AG20443 (cell line): ENCODE measurements at places on chromosomes 13 and 19.

DNA sequence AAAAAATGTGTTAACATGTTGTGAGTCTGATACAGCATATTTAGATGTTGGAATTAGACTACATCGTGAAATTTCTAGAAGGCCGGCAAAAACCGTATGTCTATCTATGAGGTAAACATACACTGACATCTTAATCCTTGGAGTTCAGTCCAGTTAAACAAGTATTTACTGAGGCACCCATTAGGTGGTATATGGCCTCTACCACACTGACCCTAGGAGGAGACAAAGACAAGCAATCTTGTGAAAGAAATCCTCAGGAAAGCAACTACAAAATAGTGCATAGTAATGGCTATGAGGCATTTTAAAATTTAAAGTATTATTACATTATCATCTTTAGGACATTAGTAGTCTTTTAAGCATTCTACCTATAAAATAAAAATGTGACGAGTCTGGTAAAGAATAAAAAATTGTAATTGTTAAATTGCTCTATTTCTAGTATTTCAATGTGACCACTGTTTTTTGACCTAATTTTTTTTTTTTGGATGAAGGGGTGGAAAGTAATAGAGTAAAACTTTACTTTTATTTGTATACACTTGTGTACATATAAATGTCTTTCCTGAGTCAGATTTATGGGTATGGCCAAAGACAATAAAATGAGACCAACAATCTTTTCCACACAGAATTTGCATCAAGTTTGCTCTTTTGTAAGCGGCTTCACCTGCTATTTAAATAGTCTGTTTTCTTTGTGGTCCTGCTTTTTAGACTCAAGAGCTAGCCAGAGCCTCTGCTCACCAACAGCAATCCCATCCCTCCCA is 50.5 kb downstream of the KATNAL1 start:
- DNase-seq = peak; percentile 9

DNA sequence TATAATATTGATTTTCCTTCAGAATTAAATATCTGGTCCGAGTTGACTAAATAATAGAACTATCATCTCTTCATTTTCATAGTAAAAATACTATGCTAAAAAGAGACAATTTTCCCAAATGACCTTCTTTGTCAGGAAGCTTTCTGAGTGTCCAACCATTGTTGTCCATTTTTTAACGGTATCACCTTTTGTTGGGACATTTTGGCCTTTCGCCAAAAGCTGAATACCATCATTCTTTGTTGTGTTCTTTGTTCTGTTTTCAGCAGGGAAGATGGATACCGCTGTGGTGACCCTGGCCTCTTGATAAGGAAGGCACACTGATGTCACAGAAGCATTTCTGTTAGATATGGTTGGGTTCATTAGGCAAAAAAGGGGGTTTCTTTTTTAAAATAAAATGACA is 654.4 kb upstream of the GPC6 start:
- DNase-seq = no peak

- no peak for DNase-seq
Observed at GRCh38 chr13:87678372-87678752, 7.2 kb downstream of the SLITRK5 start.

DNA sequence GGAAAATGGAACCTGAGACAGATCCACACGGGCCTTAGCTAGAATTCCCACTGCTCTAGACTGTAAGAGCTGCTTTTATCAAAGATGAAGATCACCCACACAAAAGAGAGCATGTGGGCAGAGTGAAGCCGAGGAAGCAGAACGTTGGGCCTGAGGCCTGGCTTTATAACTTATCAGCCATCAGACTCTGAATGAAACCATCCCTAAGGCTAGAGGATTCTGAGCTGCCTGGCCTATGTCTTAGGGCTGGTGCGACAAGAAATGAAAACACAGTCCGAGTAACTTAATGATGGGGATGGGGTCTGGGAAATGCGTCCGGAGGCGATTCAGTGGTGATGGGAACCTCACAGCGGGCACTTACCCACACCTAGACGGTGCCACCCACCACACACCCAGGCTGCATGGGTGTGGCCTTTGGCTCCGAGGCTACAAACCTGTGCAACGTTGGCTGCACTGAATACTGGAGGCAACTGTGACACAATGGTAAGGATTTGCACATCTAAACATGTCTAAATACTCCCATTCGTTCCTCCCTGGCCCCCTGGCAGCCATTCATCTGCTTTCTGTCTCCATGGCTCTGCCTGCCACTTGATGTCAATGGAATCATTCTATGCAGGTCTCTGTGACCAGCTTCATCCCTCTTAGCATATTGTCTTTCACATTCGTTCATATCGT is 62.0 kb downstream of the SLC15A1 start:
- DNase-seq = no peak

GRCh38 chr13:105442949-105443699 is 1092.3 kb downstream of the EFNB2 start:
- peak; percentile 76 for DNase-seq

DNA sequence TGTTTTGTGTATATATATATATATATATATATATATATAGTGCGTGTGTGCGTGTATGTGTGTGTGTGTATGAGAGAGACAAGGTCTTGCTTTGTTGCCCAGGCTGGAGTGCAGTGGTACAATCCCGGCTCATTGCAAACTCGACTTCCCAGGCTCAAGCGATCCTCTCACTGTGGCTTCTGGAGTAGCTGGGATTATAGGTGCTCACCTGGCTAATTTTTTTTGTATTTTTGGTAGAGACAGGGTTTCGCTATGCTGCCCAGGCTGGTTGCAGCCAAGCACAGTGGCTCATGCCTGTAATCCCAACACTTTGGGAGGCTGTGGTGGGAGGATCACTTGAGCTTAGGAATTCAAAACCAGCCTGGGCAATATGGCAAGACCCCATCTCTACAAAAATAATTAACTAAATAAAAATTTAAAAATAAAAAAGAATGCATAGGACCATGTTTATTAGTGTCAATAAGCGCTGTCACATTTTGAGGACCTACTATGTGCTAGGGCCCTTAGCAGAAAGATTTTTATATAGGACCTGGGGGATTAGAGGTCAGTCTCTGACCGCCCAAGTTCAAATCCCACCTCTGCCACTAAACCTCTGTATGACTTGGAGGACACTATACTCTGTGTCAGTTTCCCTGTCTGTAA is 1.8 kb downstream of the PVR start:
- DNase-seq = no peak

DNA sequence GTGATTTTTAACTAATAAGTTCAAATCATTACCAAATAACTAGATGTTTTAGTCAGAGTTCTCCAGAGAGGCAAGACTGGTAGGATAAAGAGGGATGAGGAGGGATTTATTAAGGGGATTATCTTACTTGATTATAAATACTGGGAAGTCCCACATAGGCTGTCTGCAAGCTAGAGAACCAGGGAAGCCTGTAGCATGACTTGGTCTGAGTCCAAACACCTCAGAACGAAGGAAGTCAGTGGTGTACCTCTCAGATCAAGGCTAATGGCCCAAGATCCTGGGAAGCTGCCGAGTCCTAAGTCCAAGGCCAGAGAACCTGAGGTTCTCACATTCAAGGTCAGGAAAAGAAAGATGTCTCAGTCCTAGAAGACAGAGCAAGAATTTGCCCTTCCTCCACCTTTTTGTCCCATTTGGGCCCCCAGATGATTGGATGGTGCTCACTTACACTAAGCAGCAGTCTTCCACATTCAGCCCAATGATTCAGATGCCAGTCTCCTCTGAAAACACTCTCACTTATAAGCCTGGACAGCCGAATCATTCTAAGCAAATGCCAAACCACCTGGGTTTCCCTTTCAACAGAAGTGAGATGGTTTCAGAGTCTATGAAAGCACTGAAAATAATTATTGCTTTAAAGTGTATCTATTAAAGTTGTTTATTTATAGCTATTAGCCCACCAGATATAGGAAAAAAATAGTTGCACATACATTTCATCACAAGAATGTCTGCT is 1599.2 kb downstream of the OLFM4 start:
- DNase-seq = no peak

DNA sequence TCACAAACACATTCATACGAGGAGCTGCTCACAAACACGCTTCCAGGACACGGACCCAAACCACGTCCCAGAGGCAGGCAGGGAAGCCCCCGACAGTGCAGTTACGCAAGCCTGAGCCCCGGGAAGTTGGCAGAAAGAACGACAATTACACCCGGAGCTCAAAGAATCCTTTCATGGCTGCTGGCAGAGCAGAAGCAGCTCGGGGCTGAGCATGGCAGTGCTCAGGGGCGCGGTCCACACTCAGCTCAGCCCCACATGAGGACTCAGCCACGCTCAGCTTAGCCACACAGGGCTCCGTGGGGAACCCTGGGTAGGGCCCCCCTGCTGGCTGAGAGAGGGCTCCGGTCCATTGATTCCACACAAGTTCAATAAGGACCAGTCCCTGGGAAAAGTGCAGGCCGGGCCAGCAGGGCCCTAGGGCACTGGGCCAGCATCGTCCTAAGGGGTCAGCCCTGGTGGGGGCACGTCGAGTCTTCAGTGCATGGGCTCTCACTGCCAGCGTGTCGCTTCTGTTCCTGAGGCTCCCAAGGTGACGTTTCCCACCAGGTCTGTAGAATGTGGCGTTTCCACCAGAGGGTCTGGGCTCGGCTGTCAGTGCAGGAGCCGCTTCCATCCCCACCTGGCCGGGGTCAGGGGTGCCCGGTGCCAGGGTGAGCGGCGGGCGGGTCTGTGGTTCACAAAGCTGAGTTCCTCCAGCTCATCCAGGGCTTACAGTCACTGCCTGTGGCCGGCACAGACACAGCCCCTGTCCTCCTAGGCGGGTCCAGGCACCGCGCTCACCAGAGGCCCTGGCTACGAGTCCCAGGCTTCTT is 23.1 kb downstream of the GAS6 start:
- no peak for DNase-seq

GRCh38 chr13:44306371-44307192 is 67.0 kb upstream of the SERP2 start:
- peak; percentile 77 for DNase-seq

GRCh38 chr19:17448131-17448967 is at the start of gene TMEM221:
TSS of gene TMEM221 (minus strand) at chr19:17448668. CDS start at chr19:17448462, 206 bp downstream.
- DNase-seq = peak; percentile 84

DNA sequence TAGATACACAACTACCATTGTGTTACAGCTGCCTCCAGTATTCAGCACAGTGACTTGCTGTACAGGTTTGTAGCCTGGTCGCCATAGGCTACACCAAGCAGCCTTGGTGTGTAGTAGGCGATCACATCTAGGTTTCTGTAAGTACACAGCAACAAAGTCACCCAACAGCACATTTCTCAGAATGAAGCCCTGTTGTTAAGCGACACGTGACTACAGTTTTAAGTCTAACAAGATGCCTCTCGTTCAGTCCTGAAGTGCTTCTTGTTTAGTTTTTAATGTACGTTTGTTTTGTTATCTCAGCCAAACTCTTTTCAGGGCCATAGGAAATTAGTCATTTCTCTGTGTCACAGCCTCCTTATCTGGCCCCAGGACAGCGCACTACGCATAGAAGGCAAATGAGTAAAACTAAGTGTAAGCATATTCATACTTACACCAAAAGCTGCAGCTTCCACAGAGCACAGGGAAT is 50.0 kb upstream of the GPR183 start:
- peak; percentile 58 for DNase-seq

DNA sequence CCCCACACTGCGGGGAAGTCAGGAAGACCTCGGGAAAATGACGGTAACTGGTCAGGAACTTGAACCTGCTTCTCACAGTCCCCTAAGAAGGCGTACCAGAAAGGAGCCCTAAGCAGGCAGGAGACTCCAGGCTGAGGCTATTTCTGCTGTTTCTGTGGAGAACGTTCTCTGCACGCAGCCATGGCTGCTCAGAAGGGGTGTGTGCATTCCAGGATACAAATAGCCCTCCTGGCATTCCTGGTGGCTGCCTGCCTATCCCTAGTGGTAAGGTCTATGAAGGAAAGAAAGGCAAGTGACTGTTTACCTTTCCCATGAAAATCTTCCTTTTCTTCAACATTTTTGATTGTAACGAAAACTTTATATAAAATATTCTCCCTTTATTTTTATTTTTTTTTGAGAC is 2.5 kb downstream of the SGCG start:
- no peak for DNase-seq

DNA sequence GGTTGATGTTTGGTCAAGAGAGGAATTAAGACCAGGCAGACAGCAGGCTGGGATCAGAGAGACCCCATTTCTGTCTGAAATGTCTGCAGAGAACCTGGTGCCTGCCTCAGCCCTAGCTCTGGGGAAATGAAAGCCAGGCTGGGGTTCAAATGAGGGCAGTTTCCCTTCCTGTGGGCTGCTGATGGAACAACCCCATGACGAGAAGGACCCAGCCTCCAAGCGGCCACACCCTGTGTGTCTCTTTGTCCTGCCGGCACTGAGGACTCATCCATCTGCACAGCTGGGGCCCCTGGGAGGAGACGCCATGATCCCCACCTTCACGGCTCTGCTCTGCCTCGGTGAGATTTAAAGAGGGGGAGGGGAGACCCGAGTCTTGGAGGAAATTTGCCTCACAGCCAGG is at the start of gene LILRB4:
TSS of gene LILRB4 (plus strand) at position 256 of the 400 bp plus-strand sequence. CDS start at position 305, 49 bp downstream.
- DNase-seq = no peak

DNA sequence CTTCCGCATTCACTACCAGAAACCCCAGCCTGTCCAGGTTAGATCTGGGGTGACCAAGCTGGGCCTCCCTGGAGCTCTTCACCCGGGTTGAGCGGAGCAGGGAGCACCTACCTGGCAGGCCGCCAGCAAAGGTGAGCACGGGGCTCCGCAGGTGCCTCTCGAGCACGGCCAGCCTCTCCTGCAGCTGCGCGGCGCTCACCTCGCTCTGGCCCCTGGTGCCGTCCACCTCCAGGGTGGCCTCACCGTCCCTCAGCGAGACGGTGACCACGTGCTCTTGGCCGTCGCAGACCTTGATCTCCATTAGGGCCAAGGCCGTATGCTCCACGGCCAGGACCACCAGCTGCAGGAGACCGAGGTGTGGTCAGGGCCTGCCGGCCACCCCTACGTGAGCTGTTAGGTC is 42.0 kb downstream of the GAS6 start:
- DNase-seq = no peak

GRCh38 chr13:73816702-73817101 is 317.5 kb downstream of the KLF12 start:
- DNase-seq = no peak
